ENCODE measurements at places on chromosomes 2 and 18.

GRCh38 chr2:61255580-61256437 is 93.8 kb downstream of the C2orf74 start:
- DNase-seq, result no peak

DNA sequence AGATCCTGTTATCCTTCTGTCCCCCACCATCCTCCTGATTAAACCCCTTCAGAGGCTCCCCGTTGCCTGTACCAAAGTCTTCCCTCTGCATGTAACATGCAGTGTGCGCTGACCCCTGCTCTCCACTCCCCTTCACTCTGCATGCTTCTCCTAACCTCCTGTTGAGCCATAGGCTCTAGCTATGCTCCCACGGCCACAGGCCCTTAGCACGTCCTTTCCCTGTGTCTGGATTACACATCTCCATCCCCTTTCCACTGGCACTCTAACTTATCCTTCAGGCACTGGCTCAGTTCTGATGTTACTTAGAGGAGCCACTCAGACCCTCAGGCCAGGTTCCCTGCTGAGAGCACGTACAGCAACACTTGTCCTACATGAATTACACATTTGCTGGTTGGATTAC is 29.4 kb upstream of the EDAR start:
- DNase-seq, result no peak

GRCh38 chr2:145800151-145801091 is 1280.5 kb upstream of the ZEB2 start:
- no peak for DNase-seq

DNA sequence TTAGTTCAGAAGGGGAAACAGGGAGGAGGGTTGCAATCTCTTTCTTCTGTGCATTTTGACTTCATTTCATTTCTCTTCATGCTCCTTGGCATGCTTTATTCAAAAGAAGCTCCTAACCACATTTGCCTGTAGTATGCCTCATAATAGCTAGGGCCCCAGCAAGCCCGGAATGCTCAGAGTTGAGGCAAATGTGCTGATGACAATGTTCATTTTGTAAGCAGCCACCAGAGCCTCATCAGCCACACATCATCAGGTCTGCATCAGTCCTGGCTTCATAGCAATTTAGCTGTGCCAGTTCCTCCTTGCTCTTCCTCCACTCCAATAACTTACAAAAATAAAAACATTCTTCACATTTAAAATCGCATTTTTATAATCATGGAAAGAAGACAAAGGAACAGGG is 65.4 kb upstream of the MMADHC start:
- no peak for DNase-seq

- no peak for DNase-seq
These were observed 479.4 kb upstream of the MYT1L start for GRCh38 chr2:2810504-2810903.

GRCh38 chr2:10876963-10877362 is 34.8 kb upstream of the KCNF1 start:
- no peak for DNase-seq

DNA sequence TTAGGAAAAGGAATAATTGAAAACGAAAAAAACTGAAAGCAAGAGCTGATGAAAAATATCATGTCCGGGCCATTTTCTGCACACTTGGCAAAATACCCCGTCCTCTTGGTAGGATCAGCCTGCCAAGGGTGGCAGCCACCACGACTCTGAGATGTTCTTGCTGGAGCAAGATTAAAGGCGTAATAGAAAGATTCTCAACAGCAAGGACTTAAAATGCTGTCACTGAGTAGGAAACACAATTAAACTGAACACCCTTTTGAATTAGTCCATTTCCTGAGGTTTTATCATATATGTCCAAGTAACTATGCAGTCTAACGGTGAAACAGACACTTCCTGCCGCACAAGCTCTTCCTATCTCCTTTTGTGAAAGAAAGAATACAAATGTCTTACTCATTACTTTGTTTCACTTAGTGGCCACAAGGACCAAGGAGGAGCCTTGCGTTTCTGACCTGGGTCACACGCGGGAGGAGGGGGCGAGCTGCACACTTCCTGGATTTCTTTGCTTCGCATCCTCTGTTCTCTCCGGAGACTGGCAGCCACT is 222.7 kb downstream of the PIEZO2 start:
- DNase-seq, result peak; percentile 78

DNA sequence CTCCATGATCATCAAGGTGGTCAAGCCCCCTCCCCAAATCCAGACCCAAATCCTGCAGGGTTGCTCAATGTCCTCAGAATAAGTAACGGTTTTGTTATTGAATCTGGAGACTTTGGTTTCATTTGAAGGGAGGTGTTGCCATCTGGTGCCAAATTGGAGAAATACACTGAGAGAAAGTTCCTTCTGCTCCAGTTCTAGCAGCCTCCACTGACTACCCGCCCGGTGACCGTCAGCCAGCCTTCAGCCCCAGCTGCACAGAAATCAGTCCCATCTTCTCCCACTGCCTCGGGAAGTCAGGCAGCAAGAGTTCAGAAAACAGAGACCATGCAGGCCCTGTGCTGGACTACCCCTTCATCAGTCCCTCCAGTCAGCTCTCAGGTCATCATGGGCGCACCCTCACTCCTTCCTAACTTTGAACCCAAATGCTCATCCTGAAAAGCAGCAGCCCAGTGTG is 38.7 kb downstream of the PKDCC start:
- DNase-seq, result peak; percentile 21

DNA sequence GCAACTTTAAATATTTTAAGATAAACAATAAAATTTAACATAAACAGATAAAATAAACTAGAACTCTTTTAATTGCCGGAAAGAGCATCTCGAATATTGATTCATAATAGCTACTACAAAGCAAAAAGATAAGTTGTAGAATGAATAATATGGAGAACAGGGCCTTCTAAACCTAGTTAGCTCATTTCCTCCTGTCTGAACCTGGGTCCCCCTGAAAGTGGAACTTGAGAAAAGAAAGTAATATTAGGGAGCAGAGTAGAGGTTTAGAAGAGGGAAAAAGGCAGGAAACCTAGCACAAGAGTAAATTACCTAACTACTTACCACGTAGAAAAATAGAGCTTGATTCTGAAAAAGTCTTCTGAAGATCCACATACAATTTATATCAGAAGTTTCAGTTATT is 80.7 kb upstream of the NETO1 start:
- no peak for DNase-seq

DNA sequence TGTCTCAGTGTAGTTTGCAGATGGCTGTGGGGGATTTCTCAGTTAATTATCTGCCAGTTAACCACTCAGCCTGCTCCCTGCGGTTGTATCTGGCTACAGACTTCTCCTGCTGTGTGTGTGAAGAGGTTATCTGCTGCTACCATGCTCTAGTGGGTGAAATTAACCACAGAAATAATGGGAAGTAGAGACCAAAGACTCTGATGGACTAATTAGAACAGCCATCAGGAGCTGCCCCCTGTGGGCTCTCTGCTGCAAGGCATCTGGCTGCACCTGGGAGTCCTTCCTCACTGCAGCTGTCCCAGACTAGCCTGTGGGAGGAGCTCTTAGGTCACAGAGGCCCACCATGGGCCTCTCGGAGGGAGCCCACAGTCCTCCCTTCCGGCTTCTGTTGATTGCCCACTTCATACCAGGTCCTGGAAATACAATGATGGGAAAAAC is 66.6 kb downstream of the CTIF start:
- no peak for DNase-seq

- DNase-seq, result no peak
These were observed 149.6 kb downstream of the ESCO1 start for GRCh38 chr18:21450913-21451312.

GRCh38 chr2:235025800-235026536 is 74.2 kb downstream of the SH3BP4 start:
- DNase-seq, result no peak

- peak; percentile 46 for DNase-seq
These were observed 2.1 kb downstream of the RRM2 start for GRCh38 chr2:10124538-10125045.

GRCh38 chr2:240429341-240429871 is 6.1 kb upstream of the GPC1 start:
- DNase-seq, result no peak

DNA sequence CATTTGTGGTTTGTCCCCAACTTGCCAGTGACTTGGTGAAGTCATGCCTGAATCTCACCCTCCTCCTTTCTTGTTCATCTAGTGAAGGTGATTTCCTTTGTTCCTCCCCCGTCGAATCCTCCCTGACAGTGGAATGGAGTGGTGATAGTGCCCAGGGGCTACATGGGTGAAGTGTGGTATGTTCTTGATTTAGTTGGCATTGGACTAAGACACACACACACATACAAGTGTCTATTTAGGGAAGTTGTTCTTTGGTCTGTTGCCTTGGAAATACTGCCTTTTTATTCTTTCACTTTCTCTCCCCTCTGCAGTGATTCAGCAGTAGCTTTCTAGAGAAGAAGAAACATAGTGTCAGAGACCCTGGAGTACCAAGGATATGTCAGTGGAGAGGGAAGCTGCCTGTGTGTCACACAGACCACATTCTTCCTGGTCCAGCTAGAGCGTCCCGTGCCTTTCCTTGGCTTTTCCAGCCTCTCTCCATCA is 10.9 kb downstream of the INPP4A start:
- peak; percentile 27 for DNase-seq

GRCh38 chr18:9753846-9754245 is 45.7 kb downstream of the RAB31 start:
- DNase-seq, result no peak

DNA sequence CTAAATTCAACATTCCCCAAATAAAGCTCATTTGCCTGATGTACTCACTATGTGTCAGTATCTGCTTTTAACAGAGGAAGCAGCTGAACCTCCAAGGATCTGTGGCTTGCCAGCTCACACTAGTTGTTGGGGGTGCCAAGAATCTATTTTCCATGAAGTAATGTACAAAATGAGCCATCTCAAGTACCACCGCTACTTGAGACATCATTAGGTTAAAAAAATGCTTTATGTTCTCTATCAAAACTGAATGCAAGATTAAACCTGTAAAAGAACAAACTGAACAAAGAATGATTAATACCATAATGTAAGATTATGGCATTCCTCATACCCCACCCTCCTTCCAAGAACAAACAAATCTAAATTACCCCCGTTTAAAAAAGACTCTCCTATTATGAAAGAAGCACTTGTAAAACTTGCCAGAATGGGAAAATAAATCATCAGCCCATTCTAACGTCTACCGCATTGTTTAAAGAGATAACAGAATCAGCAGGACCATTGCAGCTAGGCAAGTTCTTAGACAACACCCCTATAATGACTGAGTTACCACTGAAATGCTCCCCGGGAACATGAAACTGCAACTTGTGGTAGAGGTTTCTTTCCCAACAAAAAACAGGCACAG is 471.6 kb downstream of the DLGAP1 start:
- DNase-seq, result no peak

DNA sequence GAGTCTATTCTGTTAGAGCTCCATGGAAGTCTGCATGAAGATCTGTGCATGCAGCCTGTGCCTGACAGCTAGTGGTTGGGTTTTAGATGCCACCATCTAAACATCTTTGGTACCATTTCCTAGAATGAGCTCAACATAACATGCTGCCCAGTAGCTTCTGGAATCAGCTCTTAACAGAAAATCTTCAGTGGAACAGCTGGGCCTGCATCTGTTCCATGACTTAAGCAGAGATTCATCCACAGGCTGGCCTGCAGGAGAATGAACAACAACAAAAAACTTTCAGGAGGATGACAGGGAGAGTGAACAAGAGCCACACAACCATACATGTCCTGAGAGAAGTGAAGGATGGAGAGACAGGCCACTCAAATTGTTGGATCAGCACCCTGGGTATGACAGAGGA is 316.6 kb downstream of the RDH14 start:
- DNase-seq, result no peak

GRCh38 chr18:13756671-13757070 is 30.2 kb downstream of the RNMT start:
- DNase-seq, result no peak

DNA sequence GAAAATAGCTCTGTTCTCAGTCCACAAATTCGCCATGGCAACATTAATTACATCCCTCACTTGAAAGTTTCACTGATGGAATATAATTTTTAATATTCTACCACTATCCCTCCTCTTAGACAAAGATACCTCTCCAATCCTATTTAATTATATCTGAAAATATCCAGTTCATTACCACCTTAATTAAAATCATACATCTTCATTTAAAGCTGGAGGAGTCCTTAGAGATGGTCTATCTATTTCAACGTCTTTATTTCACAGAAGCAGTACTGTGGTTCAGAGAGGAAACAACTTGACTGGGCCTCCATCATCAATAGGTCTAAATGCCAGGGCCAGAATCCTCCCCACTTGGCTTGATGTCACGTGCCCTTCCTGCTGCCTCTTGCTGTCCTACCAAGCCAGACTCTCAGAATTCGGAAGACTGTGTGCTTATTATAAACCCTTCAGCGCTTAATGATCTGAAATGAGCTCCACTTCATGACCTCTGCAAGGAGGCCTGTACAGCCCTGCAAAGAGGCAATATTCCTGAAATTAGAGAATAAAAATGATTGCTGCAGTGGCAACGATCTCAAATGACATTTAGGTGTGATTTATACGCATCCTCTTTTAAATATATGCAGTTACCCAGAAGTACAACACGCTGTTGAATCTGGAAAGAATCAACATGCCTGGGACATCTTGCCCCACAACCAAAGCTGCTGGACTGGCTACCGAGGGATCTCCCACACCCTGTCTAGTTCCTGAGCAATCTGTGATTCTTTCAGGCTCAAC is 146.3 kb downstream of the TMEM163 start:
- no peak for DNase-seq

GRCh38 chr2:206062724-206063123 is 23.2 kb downstream of the INO80D start:
- no peak for DNase-seq

DNA sequence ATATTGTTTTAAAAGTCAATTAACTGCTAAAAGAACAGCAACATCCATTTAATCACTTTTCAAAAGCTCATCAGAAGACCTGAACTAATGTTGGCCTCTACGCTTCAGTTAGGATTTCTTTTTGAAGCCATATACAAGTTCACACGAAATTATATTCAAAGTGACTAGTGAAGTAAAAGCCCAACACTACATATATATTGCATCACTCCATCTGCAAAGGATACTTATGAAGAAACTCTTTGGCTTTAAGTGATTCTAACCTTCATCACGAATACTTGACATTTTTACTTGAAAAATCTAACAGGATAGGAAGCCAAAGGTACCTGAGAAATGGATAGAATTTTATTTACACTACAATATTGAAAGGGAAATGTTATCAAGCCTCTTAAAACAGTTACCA is 50.4 kb downstream of the LRPPRC start:
- DNase-seq, result no peak

- no peak for DNase-seq
These were observed 11.1 kb upstream of the MOCOS start for GRCh38 chr18:36176177-36176584.

Measured in KG1 (cell line).